AG10803 (cell line): ENCODE measurements at places on chromosomes 3 and 15.

DNA sequence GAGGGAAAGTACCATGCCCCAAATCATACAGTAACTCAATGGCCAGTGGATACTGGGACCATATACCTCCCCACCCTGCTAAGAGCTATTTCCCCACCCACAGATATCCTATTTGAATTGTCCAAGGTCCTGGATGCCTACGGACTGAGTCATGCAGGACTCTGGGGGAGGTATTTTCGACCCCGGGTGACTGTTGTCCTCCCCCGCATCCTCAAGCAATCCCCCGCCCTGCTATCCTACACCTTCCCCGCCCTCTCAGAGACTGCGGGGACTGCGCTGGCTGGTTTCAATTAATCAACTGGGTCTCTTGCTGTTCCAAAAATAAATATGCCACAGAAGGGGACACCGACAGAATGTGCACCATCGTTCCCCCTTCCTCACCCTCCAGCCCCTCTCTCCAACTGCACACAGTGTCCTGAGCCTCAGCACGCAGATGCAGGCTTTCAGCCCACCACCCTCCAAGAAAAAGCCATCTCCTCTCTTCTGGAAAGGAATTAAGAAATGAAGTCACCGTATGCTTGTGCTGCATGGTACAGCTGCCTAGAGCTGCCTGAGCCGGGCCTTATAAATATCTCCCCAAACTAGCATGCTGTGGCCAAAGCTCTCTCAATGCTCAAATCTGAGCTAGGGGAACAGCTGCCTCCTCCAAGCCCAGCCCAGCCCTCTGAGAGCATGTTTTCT is 8.1 kb downstream of the CAV3 start:
- peak; percentile 79 for DNase-seq

- DNase-seq, result peak; percentile 86
Observed at GRCh38 chr15:49990835-49991545, 128.0 kb downstream of the ATP8B4 start.

DNA sequence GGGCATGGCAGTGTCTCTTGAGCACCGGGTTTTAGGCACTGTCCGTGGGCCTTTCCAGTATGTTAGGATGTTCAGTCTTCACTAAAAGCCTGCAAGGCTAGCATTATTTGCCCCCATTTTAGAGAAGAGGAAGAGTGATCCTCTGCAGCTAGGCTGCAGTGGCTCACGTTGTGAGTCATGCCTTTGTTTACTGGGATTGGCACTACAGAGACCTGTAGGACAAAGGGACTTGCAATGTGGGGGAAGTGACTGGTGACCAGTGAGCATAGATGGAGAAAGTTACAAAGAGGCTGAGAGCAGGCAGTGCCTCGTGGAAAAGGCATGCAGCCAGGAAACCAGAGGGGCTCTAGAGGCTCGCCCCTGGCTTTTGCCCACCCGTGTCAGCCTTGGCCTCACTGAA is 26.8 kb upstream of the CPNE9 start:
- DNase-seq, result no peak

DNA sequence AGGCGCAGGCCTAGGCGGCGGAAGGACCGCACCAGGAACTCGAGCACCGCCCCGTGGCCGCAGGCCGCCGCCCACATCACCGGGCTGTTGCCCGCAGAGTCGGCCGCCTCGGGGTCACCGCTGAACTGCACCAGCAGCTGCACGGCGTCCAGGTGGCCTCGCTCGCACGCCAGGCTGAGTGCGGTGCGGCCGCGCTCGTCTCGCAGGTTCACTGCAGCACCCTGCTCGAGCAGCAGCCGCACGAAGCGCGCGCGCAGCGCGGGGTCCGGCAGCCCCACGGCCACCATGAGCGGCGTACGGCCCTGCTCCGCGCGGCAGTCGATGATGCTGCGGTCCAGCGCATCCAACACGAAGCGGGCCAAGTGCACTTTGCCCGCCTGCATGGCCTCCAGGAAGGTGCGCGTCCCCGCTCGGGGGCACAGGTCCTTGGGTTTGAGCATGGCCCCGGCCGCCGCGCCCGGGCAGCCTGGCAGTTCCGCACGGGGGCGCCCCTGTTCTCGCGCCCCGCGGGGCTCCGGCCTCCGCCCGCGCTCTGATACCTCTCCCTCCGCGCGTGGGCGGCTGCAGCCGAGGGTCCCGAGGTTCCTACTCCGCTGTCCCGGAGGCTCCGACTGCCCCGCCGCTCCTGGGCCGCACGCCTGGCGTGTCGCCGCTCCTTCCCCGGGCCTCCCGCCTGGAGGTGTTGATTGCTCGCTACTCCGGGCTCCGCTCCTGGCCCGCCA is 556 bp downstream of the ANKRD63 start:
- no peak for DNase-seq

GRCh38 chr15:92909136-92909781 is 9.1 kb downstream of the CHD2 start:
- DNase-seq, result peak; percentile 77

- DNase-seq, result no peak
Observed at GRCh38 chr3:12918231-12918630, 76.9 kb upstream of the RPL32 start.

DNA sequence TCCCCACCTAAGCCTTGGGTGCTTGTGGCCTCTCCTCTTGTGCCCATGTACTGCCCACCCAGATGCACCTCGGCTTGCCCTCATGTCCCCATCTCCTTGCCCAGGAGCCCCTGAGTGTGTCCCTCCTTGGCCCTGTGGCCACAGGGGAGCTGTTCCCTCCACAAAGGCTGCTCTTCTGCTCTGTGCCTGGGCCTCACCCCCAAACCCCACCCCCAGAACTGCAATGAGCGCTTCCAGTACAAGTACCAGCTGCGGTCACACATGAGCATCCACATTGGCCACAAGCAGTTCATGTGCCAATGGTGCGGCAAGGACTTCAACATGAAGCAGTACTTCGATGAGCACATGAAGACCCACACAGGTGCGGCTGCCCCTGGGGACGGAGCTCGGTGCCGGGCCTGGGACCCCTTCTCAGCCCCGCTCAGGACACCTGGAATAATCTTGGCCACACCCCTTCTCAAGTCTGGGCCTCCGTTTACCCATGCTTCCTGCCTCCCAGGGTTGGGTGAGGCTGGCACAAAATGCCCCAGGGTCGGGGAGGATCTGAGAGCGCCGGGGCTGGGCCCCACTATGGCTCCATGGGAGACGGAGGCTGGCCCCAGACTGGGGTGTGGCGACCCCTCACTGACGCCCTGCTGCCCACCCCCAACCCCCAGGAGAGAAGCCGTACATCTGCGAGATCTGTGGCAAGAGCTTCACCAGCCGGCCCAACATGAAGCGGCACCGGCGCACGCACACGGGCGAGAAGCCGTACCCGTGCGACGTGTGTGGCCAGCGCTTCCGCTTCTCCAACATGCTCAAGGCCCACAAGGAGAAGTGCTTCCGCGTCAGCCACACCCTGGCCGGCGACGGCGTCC is 10.3 kb downstream of the ZBTB47 start:
- DNase-seq, result no peak

DNA sequence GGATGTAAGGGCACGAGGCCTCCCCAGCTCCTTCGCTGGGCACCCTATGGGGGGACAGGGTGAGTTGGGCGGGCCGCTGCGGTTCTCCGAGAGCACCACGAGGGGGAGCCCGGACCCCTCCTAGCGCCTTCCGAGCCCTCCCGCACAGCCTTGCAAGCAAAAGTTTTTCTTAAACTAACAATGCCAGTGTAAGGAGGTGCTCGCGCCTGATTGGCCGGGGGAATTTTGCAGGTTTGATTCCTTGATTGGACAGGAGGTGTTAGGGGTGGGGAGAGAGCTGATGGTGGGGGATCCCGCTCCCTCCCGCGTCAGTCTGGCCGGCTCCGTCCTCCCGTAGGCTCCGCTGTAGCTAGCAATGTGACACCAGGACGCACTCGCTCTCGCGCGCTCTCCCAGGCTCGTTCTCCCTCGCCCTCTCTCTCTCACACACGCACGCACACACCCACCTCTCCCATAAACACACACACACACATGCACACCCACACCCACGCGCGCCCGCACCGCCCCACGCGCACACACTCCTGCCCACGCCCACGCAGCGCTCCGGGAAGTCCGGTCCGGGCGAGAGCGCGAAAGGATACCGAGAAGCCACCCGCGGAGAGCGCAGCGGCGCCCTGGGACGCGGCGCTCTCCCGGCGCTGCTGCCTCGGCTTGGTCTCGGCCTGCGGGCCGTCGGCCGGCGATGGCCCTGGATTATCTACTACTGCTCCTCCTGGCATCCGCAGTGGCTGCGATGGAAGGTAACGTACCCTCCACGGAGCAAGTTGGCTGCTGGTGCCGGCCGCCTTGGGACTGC is at the start of gene EPHB1:
Gene EPHB1, plus strand, starts transcription at position 311 of the 796 bp plus-strand sequence.
- peak; percentile 96 for DNase-seq

- no peak for DNase-seq
Observed at GRCh38 chr3:103410231-103410630, 975.4 kb downstream of the ZPLD1 start.

GRCh38 chr3:84440291-84440690 is 518.5 kb upstream of the CADM2 start:
- DNase-seq, result no peak
